ENCODE measurements at places on chromosomes 16 and 17. TPM values are rescaled to one million over a fixed set of nuclear protein-coding genes. Genes with fewer than 3 reads are reported as not detected.

ATP2C2 gene
- polyA plus RNA-seq = 7.2 TPM

FADS6 gene
- 4.3 TPM for polyA plus RNA-seq

C17orf100 gene
- 5.5 TPM for polyA plus RNA-seq

GNAO1 gene
- 0.60 TPM for polyA plus RNA-seq

ASGR1 gene
- polyA plus RNA-seq = 113 TPM

ADAD2 gene
- not detected for polyA plus RNA-seq

DNA sequence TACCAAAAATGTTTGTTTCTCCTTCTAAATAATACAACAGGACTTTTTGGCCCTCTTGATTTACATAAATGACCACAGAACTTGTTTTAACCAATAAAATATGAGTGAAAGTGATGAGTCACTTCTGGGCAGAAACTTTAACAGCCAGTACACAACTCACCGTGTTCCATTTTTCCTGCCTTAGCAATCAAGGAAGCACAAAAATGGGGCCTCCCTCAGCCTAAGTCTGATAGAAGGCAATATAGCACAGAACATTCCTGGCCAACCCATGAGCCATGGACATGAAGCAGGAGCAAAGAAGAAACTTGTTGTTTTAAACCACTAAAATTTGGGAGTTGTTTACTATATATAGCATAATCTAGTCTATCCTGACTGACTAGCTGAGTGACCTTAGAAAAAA lies 61.1 kb upstream of the MTMR4 start:
- DNase-seq = peak; percentile 57

DNA sequence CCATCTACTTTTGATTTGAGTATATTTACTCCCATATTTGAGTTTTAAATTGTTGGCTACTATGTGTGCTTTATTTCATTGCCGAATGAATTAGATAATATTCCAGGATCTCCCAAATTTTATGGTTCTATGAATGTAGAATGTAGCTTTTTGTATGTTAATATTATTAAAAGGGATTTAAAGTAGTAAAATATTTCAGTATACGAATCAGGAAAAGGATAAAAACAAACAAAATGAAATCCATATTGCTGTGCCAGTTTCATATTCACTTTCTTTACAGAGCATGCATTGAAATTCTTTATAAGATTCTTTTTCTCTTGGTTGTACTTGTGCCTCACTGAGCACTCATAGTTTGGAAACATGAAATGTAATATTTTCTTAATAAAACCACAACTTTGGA lies 155.1 kb downstream of the CHD9 start:
- no peak for DNase-seq

DNA sequence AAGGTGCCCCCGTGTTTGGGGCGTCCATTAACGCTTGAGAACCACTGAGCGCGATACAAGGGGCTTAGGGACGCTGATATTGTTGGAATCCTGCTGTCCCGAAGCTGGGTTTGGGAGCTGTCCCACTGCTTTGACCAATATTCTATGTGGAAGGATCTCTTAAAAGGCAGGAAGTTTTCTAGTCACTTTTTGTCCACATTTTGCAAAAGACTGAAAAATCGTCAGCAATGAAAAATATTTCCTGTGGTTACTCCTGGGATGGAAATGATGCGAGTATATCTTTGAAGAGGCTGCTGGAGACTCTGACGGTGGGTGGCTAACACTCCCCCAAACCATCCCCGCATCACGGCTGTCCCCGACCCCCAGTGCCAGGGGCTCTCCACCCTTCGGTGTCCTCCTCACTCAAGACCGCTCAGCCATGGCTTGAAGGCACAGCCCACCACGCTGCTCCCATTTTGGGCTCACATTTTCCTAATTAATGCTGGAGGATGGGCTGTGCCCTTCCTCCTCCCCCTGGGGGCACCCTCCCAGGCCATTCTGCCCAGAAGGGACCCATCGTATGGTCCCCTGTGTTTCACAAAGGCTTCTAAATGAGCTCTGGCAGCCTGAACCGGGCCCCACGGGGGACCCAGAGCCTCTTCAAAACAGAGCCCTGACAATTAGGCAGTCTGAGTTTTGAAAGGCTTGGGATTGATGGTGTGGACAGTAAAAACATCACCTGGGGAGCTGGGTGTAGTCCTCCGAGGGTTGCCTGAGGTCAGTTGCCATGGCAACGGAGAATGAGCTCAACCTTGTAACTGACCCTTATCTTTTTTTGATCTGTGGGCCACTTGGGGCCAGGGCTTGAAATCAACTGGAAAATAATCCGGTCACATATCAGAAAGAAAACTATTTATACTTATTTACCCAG lies 158.6 kb downstream of the C16orf78 start:
- DNase-seq = no peak

- DNase-seq = no peak
These were observed 1.4 kb downstream of the BAIAP2 start for GRCh38 chr17:81036197-81036941.

GRCh38 chr16:57761301-57761700 lies 25.7 kb downstream of the KATNB1 start:
- DNase-seq = no peak

DNA sequence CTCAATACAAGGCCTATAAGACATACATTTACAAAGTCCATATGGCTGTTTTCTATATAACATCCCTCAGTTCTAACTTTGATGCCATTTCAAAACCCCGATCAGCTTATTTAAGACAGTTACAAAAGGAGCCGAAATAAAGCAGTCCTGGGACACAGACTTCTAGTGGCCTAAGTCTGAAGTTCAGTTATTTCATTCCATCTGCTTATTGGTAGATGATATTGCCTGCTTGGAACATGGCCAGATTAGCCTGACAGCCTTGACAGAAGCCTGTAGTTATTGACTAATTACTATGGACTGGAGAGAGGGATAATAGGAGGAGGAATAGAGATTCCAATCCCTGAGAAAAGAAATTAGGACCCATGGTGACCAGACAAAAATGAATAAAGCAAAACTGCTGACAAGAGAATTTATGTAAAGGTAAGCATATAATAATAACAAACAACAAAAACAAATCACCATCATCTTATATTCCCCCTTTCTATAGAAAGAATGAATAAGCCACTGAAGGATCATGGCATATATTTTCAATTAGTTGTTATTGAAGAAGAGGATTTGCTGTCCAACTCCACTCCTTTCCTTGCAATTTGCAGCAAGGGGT lies 206.3 kb upstream of the TOM1L1 start:
- DNase-seq = no peak

GRCh38 chr17:732902-733720 lies 715 bp downstream of the TLCD3A start:
- DNase-seq = peak; percentile 68

- no peak for DNase-seq
These were observed 49.9 kb upstream of the SREBF1 start for GRCh38 chr17:17886726-17887125.

DNA sequence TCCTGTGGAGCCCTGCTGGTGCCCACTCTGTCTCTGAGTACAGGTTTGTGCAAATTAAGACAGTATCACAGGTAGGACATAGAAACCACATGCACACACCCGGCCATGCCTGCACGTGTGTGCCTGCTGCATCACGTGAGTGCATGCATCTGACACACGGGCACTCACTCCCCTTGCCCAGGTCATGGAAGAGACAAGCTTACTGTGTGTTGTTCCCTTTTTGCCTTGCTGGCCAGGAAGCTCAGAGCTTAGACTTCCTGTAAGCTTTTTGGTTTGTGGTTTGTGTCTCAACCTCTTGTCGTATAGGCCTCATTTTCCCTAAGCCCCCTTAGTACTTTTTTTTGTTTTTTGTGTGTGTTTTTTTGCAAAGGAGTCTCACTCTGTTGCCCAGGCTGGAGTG lies 25.0 kb downstream of the ZNF469 start:
- DNase-seq = no peak

DNA sequence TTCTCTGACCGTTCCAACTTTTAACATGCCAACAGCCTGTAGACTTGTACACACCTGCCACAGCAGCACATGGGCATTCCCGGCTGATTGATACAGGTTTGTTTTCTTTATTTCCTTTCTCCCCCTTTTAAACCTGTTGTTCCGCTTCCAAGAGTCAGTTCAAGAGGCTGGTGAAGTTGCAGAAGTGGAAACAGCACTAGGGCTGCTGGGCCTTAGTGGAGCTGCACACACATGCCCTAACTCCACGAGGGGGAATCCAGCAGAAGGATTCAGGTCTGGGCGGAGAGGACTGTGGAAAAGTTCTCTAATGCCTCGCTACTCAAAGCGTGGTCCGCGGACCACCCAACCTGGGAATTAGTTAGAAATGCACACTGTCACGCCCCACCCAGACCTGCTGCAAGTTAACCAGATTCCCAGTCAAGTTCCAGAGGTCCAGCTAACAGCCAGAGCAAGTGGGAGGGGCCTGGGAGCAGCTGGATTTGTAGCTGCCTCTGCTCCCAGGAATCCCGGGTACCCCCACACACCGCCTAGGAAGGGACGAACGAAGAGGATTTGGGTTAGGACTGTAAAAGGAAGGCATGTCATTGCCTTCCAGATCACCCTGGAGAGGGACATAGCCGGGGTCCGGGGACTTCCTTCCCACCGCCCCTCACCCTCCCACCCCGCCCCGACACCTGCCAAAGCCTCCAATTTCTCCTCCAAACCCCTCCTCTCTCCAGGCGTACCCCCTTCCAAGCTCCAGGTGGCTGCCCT lies 542 bp downstream of the SLC39A11 start:
- peak; percentile 62 for DNase-seq

GRCh38 chr17:74437702-74438101 lies 5.8 kb downstream of the GPRC5C start:
- no peak for DNase-seq

- no peak for DNase-seq
These were observed 168.4 kb downstream of the CCDC182 start for GRCh38 chr17:57576744-57577143.

GRCh38 chr17:33500151-33500550 lies 207.1 kb upstream of the ASIC2 start:
- no peak for DNase-seq

DNA sequence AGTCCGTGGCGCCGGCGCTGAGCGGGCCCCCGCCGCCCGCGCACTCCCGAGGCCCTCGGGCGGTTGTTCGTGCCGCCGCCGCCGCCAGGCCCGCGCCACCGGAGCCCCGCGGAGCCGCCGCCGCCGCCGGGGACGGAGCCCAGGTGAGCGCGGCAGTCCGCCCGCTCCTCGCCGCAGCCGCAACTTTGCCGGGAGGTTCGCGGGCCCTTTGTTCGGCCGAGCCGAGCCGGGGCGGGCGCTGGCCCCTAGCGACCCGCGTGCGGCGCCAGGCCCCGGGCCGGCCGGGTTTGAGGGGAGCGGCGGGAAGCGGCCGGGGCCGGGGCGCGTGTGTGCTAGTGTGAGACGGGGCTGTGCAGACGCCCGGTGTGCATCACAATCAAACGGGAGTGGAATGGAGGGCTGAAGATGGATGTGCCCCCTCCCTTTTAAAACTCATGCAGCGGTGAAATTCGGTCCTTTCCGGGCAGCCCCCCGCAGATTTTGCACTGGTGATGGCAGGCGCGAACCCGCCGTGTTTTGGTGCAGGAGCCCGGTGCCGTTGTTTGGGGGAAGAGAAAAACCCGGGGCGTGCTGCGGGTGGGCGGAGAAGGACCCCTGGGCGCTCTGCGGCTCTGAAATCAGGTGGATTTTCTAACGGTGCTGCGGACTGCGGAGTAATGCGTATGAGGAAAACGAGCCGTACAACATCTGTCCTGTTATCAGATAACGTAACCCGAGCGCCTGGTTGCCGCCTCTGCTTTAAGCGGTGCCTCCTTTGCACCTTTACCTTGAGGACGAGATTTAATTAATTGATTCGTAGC lies 823 bp downstream of the TNRC6C start:
- peak; percentile 57 for DNase-seq

DNA sequence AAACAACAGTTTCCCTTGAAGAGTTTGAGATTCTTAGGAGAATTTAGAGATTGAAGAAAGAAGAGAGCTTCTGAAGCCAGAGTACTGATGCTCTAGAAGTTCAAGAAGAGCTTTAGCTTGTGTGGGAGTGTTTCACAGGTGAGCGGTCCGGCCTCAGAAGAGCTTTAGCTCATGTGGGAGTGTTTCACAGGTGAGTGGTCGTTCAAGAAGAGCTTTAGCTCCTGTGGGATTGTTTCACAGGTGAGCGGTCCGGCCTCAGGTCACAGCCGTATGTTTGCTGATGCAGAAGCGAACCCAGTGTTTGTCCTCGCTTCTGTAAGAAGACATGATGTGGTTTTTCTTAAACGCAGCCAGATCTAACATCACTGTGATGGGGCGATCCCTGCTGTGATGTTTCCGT lies 76.4 kb downstream of the SEC14L1 start:
- DNase-seq = no peak

DNA sequence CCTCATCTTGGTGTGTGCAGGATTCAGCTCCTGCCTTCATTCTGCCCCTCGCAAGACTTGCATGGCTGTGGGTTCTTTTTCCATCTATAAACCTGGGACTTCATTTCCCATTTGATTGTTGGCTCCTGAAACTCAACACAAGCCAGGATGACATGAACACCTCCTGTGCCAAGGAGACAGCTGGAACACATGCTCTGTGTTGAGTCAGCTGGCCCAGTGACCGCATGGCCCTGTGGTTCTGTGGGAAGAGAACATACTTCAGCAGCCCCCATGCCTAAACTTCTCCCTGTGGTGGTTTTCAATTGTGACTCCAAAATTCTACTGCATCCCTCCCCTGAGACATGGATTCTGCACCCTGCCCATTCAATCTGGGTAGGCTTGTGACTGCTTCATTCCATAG lies 57.9 kb upstream of the FOXF1 start:
- DNase-seq = no peak
